K562 (cell line): ENCODE measurements at places on chromosomes 3 and 15. TPM values are rescaled to one million over a fixed set of nuclear protein-coding genes. Genes with fewer than 3 reads are reported as not detected.

The PLA2G4E gene
- not detected in 2 replicates for total RNA-seq

GRCh38 chr3:105304487-105304886 lies 62.2 kb upstream of the ALCAM start:
- no peak for DNase-seq

GRCh38 chr3:42653560-42654330 lies at the start of gene ZBTB47:
TSS of gene ZBTB47 (plus strand) at chr3:42653697. CDS start at chr3:42658356, 4,659 bp downstream.
- DNase-seq, result no peak

GRCh38 chr3:190279690-190280089 lies 42.6 kb downstream of the CLDN1 start:
- no peak for DNase-seq
